ENCODE measurements at places on chromosomes 2 and 18. TPM values are rescaled to one million over a fixed set of nuclear protein-coding genes. Genes with fewer than 3 reads are reported as not detected.

PROM2 gene
- total RNA-seq, result not detected

GRHL1 gene
- 2.2 TPM for total RNA-seq

FEV gene
- total RNA-seq, result not detected

DSC3 gene
- total RNA-seq, result not detected

SLC11A1 gene
- total RNA-seq, result not detected

- DNase-seq, result no peak
These were observed 187.6 kb downstream of the PTPRM start for GRCh38 chr18:7754725-7755181.

GRCh38 chr2:210493528-210493927 is 17.0 kb upstream of the LANCL1 start:
- no peak for DNase-seq

DNA sequence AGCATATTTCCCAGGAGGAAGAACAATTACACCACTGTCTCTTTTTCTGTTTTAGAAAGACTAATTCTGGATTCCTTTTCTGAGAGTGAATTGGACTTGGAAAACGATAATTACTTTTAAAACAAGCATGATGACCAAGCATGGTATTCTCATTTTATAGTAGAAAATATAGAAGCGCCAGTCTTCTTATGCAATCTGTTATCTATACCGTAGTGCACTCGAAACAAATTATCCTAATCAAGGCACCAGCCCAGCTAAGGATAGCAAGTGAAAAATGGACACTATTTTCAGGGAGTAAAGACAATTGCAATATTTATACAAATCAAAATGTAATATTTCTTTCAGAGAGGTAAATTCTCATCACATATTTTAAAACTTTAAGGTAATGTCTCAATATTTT is 892.1 kb upstream of the POU3F3 start:
- DNase-seq, result no peak

Data from Daoy (cell line).